ENCODE measurements at places on chromosomes 1 and 21.

DNA sequence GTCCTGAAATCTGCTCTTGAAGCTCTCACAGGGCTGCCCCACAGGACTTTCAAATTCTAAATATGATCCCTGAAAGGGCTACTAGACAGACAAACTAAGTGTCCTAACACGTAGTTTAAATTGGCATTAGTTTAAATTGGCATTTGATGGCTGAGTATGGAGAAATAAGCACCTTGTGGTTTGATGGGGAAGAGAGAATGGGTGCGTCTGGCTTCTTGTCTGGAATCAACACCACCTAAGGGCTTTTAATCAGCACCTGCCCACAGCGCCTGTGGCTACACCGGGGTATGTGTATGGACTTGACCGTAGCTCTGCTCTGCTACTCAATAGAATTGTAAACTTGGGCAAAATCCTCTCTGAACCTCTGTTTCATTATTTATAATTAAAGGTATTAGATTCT lies 5.7 kb upstream of the LAMB3 start:
- DNase-seq = peak; percentile 89

- DNase-seq = no peak
Measured at GRCh38 chr21:43189936-43190335, 21.1 kb downstream of the CRYAA start.

- DNase-seq = no peak
Measured at GRCh38 chr1:213474054-213474453, 423.0 kb downstream of the RPS6KC1 start.

DNA sequence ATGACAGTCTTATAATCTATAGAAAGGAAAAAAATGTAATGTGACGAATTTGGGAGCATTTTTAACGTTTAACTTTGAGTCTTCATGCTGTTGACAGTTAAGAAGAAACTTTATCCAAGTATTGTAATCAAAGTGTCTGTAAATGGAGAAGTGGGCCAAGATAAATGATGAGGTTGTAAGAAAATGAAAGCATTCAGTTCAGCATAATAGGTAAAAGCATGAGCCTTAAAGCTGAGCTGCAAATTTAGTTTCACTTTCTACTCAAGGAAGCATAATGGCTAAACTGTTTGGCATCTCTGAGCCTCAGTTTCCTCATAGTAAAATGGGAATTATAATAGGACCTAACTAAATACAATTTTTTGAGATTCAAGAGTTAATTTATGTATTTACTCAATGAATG lies 1554.8 kb downstream of the KCNT2 start:
- DNase-seq = no peak

DNA sequence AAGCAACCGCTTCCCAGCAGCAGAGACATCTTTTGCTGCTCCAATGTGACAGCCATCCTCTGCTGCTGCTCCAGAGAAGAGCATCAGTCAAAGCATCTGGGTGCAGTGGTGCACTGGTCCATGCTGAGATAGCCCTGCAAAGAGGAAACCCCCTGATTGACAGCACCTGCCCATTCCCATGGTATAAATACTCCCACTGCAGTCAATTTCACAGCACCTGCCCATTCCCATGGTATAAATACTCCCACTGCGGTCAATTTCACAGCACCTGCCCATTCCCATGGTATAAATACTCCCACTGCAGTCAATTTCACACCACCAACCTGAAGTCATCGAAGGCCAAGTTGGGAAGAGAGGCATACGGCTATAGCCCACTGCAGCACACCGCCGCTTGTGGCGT lies 25.5 kb downstream of the FBXO2 start:
- DNase-seq = no peak

GRCh38 chr21:43190951-43191350 lies 22.1 kb downstream of the CRYAA start:
- DNase-seq = no peak

- peak; percentile 62 for DNase-seq
Measured at GRCh38 chr1:37513795-37514349, 694 bp downstream of the MEAF6 start.

GRCh38 chr1:220884981-220885918 lies 6.0 kb downstream of the HLX start:
- DNase-seq = no peak

- DNase-seq = no peak
Measured at GRCh38 chr1:10529091-10529490, 54.3 kb downstream of the PEX14 start.

- DNase-seq = no peak
Measured at GRCh38 chr1:218656301-218657037, 311.3 kb downstream of the TGFB2 start.

DNA sequence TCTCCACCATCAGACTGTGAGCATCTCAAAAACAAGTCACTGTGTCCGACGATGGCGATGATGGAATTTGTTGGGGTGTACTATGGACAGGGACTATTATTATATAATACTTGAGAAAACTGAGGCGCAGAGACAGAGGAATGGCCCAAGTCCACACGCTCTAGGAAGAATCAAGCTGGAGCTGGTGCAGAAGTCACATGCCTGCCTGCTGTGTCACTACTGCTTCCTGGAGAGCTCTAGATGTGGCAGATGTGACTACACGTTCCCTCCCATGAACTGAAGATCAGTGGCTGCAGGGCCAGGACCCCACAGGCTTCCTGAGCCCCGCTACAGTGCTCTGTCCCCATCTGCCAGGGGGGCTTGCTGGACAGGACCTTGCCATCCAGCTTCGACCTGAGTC lies 56.9 kb downstream of the TRABD2B start:
- peak; percentile 6 for DNase-seq

GRCh38 chr21:32977216-32977615 lies 48.5 kb upstream of the OLIG2 start:
- no peak for DNase-seq

- DNase-seq = no peak
Measured at GRCh38 chr1:197129698-197130097, 16.8 kb downstream of the ASPM start.

DNA sequence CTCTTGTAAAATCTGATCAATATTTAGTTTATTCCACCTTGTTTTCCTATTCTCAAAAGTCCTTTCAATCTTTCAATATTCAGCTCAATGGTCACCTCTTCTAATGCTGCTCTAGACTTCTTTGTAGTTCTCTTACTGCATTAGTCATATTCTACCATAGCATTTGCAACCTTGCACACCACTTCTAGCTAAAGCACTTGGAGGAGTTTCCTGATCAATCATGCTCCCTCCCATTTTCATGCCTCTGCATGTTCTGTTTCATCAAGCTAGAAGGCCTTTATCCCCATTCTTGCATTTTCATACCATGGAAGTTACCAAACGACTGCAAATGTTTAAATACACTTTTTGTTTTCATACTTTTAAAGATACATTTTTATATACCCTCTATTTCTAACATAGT lies 72.1 kb downstream of the SLC5A9 start:
- peak; percentile 84 for DNase-seq

GRCh38 chr1:151581921-151582320 lies 29.9 kb upstream of the SNX27 start:
- DNase-seq = no peak

DNA sequence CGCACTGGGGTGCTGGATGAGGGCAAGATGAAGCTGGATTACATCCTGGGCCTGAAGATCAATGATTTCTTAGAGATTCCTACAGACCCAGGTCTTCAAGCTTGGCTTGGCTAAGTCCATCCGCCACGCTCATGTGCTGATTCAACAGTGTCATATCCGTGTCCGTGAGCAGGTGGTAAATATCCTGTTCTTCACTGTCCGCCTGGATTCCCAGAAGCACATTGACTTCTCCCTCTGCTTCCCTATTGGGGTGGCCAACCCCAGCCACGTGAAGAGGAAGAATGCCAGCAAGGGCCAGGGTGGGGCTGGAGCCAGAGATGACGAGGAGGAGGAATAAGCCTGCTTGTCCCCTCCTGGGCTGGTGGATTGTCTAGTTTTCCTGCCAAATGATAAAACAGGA lies 2.2 kb upstream of the CBR3 start:
- DNase-seq = no peak

- DNase-seq = no peak
Measured at GRCh38 chr1:25698252-25698651, 81.7 kb downstream of the MAN1C1 start.

GRCh38 chr1:7587108-7587772 lies 183.9 kb upstream of the VAMP3 start:
- DNase-seq = no peak

- no peak for DNase-seq
Measured at GRCh38 chr1:44305962-44306422, 49.1 kb downstream of the ERI3 start.

GRCh38 chr1:30008998-30009657 lies 714.3 kb downstream of the MATN1 start:
- peak; percentile 25 for DNase-seq

DNA sequence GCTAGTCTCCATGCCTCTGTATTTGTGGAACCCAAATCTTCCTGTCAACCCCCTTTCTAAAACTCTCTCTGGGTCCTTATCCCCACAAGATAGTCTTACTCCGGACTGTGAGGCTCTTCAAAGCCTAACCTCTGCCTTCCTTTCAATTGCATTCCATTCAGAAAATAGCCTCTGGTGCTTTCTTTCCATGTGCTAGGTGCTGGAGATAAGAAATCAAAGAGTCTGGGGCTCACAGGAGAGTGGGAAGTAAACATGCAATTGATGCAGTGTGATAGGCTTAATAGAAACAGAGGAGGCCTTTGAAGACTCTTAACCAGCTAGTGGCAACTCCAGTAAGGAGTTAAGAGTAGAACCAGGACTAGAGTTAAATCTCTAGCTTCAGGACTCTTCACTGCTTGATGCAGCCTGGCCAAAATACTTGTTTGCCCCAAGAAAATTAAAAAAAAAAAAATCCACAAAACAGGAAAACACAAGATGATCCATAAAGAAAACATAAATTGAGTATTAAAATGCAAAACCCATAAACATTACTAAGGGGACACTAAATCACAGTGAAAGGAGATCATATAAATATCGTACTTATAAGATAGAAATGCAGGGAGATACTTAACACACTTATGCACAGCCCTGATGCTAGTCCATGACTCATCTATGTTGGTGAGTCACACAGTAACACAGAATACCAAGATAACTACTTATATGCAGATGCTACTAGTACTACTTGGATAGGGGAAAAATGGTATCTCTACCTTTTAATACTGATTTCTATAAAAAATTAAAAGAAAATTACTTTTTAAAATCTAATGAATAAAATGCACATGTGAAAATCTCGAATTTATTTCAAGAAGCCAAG lies 341.5 kb downstream of the KCNH1 start:
- peak; percentile 58 for DNase-seq

GRCh38 chr1:168811176-168811575 lies 82.2 kb upstream of the DPT start:
- peak; percentile 71 for DNase-seq

- DNase-seq = peak; percentile 52
Measured at GRCh38 chr1:34590211-34590623, 164.6 kb upstream of the GJB5 start.

DNA sequence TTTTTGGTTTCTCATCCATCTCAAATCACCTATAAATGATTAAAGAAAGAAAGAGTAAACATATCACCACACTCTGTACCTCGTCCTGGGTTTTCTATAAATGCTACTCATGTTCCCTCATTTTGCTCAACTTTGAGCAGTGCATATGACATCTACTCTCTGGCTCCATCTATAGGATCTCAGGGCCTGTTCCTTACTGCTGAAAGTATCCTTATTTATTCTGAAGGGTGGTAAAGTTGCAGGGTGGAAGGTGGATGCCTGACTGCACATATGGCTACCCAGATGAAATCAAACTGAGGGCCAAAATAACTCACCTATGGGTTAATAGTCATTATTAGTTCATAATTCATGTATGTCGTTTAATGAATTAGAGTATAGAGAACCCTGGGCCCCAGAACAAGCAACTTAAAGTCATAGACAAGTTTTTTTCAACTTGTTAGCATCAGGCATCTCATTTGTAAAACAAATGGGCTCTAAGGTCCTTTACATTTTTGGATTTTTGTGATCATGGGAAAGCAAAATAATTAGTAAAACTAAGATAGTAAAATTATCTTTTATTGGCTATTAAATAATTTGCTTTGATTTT lies 46.5 kb downstream of the NCF2 start:
- peak; percentile 55 for DNase-seq

- no peak for DNase-seq
Measured at GRCh38 chr1:60958001-60958400, 124.4 kb upstream of the NFIA start.

- peak; percentile 29 for DNase-seq
Measured at GRCh38 chr1:231493421-231494185, 34.9 kb upstream of the TSNAX start.

- no peak for DNase-seq
Measured at GRCh38 chr1:223331301-223331700, 32.7 kb downstream of the SUSD4 start.

GRCh38 chr1:154578058-154578418 lies 10.5 kb downstream of the CHRNB2 start:
- DNase-seq = no peak

GRCh38 chr1:6267686-6268322 lies 6.9 kb upstream of the GPR153 start:
- peak; percentile 78 for DNase-seq

GRCh38 chr21:36841866-36842265 lies 124.6 kb downstream of the HLCS start:
- peak; percentile 17 for DNase-seq

DNA sequence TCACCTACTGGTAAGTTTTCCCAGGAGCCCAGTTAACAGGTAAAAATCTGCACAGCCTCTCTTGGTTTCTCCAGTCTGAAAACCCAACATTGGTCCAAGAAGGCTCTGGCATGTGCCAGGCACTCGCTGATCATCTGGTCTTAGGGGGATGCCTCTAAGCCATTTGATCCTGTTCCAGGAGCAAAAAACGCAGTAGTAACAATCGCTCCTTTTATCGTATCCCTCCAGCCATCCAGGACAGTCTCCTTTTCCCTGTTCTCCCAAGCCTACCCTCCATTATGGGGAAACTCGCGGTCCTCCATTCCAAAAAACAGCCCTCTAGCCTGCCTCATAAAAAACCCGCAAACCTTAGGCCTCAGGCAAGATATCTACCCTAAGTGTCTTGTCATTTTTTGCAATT lies 56.2 kb downstream of the ODF2L start:
- DNase-seq = no peak

DNA sequence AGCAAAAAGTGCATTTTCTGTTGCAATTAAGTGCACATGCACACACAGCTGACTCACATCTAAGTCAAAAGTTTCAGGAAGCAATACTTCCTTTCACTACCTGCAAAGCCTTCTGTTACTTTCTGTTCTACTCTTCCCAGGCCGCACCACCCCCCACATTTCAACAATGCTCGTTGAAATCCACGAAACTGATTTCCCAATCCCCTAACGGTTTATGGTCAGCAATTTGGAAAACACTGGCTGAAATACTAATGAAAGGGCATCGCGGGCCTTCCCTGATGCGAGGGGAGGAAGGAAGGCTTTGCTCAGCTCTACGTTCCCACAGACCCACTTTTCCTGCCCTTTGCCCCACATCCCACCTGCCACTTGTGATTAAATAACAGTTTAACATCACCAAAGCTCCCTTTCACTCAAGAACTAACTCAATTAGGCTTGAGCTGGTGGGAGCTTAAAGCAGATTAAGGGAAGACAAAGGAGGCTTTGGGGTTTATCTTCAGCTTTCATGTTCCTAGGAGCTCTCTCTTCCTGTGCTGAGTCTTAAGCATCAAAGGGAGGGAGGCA lies 243.2 kb upstream of the RAB4A start:
- no peak for DNase-seq

GRCh38 chr1:22540337-22540736 lies 23.0 kb upstream of the EPHA8 start:
- no peak for DNase-seq

GRCh38 chr1:84037758-84038611 lies 39.1 kb upstream of the TTLL7 start:
- peak; percentile 32 for DNase-seq

- peak; percentile 30 for DNase-seq
Measured at GRCh38 chr1:17419626-17420328, 19.7 kb downstream of the RCC2 start.
